CMK (cell line): ENCODE measurements at places on chromosomes 1 and 21.
A peak's percentile ranks its signal among the peaks of the same experiment; 100 is the strongest.

DNA sequence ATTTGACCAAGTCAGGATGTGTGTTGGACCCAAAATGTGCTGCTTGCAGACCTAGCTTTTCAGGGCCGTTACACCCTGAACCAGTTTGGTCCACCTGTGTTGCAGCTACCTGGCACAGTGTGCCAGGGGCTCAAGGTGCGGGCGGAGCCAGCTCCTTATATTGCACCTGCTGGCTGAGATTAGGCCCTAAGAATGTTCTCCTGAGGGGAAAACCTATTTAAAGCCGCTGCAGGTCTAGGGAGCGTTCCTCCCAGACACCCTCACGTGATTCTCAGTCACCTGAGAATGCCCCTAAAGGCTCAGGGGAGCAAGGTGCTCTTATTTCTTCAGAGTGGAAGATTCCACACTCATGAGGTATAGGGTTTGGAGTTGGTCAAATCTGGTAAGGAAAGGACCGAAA, 12.0 kb downstream of the GSTM3 start:
- DNase-seq: no peak

DNA sequence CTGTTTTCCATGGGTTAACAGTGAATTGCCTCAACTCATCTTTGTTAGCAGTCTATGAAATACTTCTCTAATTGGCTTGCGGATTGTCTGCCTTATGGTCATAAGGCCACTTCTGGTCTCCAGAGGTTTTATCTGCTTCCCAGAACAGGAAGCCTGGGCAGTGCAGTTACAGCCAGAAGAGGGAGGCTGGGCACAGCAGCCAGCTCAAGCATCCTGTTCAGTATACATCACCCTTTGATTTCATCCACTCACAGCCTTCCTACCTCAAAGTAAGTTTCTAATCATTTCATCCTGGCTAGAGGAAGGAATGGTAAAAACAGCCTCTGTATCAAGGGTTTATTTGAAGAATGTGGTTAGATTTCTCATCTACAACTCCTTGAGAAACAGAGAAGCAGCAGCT, 311.5 kb upstream of the DEPDC1 start:
- peak; percentile 71 for DNase-seq

DNA sequence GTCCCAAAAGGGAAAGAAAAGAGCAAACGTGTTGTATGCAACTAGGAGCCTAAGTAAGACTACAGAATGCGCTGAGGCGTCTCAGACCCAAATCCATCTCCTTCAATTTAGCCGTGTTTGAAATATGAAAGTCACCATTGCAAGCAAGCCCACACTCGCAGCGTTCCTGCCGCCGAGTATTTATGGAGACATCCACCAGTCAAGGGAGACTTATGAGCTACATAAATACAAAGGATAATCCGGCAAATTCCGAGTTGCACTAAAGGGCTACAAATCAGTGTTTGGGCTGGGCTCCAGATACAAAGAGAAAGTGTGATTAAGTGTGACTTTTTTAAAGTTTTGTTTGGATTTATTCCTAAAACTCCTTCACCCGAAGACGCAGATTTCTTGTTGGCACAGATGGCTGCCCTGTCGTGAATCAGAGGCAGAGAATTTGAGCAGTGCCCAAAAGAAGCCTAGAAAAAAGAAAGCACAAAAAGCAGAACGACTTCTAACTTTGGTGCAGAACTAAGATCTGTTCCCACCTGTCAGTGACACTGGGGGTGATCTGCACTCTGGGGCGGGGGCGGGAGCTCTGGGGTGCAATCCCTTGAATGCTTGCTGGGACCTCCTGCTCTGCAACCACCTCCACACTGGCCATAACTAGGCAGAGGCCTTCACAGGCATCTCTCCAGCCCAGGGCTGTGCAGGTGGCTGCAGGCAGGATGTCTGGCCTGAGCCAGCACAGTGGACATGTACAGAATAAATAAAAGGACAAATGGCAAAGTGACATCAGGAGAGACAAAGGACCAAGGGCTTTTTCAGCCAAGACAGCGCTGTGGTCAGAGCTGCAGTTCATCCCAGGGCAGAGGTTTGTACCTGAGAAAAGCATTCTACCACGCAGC, 489.7 kb downstream of the NPHP4 start:
- DNase-seq: no peak

DNA sequence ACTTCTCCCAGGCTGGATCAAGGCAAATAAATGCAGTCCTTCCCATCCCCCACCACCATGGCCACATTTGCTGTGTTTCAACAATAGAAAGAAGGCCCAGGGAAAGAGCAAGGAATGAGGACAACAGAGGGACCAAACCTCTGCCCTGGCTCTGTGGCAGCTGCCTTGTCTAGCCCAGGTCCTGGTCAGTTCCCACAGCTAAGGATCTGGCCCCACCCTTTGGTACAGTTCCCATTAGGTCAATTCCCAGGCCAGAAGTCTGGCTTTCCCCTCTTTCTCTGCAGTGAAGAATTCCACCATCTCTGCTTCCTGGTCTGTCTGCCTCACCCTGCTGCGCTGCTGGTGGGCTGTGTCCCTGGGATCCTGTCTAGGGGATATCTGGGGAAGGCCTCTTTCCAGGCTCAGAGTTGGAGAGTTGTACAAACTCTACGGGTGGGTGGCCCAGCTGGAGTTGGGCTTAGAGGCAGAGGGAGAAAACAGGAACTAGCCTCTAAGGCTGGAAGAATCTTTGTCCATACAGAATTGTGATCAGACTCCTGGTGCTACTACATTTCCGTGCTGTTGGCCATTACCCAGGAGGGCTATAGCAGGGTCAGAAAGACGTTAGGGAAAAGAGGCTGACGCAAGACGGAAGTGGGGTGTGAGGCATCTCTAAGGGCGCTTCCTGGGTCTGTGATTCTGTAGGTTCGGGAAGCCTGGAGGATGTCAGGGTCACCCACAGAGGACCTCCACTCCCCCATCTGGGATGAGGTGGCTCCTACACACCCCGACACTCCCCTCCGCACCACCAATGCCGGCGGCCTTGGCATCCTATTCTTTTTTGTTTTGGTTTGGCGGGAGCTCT, 953 bp upstream of the NDUFS2 start:
- DNase-seq: no peak

DNA sequence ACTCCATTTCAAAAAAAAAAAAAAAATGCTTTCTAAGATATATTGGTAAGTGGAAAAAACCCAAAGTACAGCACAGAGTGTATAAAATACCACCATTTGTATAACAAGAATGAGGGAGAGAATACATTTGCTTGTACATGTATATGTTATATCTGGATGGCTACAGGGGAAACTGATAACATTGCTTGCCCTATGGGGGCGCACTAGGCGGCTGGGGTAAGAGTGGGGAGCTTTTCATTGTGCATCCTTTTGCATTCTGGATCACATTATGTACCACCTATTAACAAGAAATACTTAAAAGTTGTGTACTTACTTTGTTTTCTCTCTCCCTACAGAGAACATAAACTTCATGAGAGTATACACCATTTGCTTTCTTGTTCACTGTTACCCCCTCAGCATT, 28.6 kb upstream of the OPRD1 start:
- DNase-seq: no peak
